Activated T-cell treated with anti-CD3 and anti-CD28 coated beads for 48 hours (primary cell): ENCODE measurements at places on chromosomes 5 and 9.
A peak's percentile ranks its signal among the peaks of the same experiment; 100 is the strongest.

DNA sequence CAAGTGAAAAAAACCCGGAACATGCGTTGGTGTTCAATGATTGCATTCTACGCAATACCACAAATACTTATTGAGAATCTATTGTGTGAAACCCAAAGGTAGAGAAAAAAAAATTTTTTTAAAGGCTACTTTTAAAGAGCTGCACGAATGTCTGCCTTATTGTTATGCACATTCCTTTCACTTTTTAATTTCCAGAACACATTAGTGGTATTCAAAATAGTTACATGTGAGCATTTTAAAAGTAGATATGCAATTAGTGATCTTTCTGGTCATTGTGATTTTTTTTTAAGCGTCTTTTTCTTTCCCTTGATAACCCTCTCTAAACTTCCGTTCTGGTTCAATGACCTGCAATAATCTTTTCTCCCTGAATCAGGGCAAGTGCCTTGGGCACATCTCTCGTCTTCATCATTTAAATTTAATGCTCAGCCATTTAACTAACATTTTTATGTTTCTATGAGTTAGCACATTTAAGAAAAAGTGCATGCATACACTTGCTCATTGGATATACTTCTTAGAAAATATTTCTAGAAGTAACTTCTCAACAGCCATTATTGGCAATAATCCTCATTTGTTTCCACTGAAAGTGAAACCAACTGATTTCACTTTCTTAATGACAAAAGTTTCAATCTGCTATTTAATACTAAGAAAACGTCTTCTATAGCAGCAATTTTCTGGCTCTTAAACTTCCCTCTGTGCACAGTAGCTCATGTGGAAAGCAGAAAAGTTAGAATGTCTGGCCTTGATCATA lies 80.3 kb downstream of the CDH6 start:
- DNase-seq, result no peak

DNA sequence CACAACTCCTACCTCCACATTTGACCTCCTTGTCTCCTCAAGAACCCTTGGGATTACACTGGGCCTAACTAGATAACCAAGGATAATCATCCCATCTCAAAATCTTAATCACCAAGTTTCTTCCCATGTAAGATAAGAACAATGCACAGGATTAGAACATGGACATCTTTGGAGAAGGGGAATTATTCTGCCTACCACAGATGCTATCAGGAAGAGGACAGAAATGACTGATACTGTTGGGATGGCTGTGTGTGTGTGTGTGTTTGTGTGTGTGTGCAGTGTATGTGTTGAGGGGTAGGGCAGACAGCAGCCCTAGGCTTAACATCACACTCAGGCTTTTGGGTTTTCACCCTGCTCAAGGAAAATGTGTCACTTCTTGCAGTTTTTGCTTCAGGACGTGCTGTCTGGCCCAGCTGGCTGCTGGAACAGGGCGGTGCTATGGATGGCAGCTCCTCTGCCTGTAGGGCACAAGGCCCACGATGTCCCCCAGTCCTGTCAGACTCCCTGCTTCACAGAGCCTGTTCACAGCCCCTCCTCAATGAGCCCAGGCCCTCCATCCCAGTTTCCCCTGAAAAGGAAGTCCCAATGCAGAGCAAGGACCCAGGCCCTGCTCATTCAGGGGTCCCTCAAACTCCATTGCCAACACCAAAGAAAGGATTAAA lies 7.7 kb downstream of the CA9 start:
- no peak for DNase-seq

DNA sequence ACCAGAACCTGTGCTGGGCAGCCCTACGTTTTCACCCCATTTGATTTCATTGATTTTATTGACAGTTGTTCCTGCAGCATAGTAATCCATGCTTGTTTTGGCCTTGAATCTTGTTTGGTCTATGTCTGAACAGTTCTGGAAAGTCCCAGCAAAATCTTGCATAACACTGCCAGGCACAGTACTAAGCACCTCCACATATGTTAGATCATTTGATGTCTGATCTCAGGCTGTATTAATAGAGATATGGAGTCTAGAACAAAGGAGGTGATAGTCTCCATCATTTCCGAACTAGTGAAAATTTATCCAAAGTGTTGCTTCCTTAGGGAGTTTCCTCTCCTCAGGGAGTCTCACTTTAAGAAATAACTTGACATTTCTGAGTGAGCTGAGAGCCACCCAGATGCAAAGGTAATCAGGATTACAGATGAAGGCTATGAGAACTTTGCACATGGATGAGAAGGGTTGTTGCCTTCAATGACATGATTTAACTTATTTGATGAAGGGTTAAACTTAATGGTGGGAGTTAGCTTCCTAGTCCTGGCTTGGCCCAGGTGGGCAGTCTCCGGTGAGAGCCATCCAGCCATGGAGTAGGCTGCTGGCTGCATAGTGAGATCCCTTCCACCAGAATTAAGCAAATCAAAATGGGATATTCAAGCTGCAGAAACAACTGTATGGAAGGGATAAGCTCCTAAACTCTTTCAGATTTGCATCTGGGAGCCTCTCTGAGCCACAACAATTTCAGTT lies 173.8 kb upstream of the MVB12B start:
- no peak for DNase-seq

DNA sequence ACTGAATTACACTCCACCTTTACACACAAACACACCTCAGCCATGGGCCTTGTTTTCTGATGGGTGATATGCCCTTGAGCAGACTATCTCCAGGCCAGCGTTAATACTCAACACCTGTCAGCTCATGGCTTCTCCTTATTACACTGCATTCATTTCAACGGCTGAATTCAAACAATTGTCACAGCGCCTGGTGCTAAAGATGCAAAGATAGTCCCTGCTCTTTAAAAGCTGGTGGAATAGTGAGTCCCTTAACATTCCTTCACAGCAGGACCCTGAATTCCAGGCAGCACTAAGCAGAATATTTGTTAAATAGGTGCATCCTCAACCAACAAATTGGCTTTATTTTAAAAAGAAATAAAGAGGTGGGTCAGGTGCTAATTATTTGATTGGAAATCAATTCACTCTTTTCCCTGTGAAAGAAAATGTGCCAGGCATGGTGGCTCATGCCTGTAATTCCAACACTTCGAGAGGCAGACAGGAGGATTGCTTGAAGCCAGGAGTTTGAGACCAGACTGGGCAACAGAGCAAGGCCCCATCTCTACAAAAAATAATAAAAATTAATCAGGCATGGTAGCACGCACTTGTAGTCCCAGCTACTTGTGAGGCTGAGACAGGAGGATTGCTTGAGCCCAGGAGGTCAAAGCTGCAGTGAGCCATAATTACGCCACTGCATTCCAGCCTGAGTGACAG lies 155.7 kb upstream of the EFNA5 start:
- no peak for DNase-seq

GRCh38 chr5:159286420-159287035 lies 23.4 kb downstream of the UBLCP1 start:
- no peak for DNase-seq

DNA sequence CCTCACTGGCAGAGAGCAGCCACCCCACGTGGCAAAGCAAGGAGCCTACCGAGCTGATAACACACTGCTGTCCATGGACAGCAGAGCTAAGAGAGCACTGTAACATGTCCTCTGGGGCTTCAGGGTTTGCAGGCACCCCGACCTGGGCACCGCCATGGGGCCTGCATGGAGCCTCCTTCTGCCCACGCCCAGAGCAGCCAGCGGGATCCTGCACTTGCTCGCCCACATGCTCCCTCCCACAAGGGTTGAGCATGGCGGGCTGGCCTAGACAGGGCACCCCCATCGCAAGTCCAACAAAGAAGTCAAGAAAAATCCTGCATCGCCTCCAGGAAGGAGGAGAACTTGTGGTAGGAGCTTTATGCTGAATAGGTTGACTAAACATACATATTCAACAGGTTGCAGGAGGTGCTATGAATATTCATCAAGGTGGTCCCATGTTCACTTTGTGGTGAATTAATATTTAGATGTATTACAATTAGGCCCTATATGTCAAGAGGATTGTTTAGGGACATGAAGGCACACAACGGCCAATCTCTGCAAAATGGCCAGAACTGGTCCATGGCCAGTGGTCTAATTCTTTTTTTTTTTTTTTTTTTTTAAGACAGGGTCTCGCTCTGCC lies 3.8 kb upstream of the MIGA2 start:
- DNase-seq, result no peak

DNA sequence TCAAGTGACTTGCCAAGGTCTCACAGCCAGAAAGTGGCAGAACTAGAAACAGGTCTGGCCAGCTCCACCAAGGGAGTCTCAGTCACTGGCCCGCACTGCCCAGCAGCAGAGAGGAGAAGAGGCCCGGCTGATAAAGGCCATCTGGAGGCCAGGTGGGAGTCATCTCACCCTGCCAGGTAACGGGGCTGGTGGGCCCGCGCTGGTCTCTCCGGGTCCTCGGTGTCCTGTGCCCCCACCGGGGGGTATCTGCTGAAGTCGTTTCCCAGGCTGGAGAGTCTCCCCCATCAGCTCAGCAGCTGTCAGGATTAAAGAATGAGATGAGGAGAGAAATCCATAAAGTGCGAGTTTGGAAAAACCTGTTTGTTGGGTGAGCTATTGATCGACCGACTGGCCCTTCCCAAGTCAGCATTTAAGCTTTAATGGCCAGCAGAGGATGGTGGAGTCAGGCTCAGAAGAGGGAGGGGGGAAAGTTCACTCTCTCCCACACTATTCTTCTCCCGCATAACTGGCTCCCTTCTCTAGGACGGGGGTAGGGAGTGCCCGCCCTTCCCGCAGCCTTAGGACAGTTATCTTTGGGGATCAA lies 30.3 kb downstream of the LMX1B start:
- DNase-seq, result no peak

DNA sequence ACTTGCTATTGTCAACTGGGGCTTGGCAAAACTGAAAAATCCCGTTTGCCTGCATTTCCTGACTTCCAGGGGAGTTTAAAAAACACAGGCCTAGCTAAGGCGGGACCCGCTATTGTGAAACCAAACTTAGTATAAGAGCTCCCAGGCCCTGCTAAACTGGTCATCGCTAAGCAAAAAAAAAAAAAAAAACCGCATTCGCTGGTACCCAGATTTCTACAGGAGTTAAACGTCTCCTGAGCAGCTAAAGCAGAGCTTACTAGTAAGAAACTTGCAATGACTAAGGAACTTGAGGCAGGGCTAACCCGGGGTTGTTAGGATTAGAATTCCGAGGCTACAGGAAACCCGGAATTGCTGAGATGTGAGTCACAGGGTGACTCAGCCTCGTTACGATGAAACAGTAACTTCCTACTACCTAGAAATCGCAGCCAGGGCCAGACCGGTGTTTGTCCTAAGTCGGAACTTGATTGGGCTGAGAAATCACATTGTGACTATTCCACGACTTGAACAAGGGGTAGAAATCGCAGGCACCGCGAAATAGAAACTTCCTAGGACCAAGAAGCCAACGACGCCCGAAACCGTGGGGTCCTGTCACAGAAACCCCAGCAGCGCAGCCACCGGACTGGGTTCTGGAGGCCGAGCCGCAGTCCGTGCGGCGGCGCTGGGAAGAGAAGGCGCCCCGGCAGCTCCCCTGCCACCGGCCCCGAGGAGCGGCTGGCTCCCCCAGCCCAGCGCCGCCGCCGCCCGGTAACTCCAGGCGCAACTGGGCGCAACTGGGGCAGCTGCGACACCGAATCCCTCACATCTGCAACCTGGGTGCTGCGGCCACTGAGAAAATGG lies 89.4 kb downstream of the ANXA2R start:
- peak; percentile 59 for DNase-seq

DNA sequence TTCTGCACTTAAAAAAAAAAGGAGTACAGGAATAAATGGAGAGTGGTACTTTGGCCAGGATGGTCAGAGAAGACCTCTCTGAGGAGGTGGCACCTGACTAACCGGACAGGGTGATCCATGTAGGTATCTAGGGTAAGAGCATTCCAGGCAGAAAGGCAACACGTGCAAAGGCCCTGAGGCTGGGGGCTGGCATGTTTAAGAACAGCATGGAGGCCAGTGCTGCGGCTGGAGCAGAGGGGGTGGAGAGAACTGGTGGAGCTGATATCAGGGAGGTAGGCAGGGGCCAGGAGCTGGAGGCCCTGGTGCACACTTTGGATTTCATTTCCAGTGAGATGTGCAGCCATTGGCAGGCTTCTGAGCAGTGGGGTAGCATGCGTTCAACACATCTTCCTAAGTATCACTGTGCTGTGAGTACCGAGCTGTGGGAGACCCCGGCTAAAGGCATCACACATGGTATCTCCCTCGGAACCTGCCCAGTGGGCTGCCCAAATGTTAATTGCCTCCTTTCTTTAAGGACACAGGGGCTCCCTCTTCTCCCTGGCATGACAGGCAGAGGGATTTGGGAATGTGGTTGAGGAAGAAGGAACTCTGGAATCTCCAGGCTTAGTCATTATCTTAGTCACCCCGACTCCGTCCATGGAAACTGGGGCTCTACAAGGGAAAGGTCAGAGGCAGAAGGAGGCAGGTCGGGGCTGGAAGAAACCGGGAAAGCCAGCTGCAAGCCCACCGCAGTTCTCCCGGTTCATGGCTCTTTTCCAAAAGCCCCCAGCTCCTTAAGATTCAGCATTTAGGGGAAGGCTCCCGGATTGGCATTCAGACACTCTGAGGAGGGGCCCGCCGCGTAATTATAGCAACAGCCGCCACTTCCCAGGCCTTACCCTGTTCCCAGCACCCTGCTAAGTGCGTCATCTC lies 18.6 kb downstream of the SLC6A7 start:
- no peak for DNase-seq

- DNase-seq, result no peak
These were observed 18.4 kb downstream of the RUFY1 start for GRCh38 chr5:179568721-179569120.

DNA sequence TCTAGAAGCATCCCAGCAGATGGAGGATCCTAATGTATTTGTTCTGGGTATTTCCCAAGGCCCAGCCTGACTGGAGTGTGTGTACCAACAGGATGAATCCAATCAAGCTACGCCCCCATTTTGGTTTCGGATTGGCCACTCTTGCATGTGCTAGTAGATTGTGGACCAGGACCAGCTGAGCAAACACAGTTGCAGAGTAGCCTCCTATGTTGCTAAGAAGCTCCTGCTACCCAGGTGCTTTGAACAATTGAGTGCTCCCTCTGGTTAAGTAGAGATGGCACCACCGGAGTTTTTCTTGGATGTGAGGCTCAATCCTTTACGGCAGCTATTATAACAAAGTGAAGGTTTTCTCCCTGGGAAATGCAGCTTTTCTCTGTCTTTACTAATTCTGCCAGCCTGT lies 204.5 kb downstream of the NTRK2 start:
- DNase-seq, result no peak

- DNase-seq, result no peak
These were observed 40.2 kb upstream of the DTWD2 start for GRCh38 chr5:119028575-119028974.

DNA sequence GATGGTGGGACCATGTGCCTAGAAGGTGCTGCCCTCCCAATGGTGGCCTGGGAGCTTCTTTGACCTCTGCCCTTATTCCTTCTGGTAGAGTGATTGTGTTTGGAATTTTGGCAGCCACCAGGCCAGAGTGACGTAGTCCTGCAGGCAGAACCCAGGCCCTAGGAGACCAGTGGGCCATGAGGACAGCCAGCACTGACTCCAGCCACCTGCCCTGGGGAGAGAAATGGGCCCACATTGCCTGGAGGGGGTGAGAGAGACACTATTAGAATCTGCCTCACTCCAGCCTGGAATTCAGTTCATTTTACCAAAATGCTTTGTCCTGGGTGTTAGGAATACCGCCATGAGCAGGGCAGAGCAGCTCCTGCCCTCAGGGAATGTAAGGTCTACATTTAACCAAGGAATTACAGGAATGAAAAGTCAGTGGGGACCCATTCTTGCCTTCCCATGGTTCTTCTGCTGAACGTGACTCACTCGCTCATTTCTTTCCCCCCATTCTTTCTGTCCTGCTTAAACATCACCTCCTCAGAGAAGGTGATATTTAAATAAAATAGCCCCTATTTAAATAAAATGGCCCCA lies 5.5 kb upstream of the COL27A1 start:
- no peak for DNase-seq
